Muscle of leg (tissue), 16 donors: ENCODE measurements at places on chromosomes 2 and 18. TPM values are rescaled to one million over a fixed set of nuclear protein-coding genes. Genes with fewer than 3 reads are reported as not detected.

HAAO gene
- 17.9 TPM for polyA plus RNA-seq

STARD6 gene
- not detected for polyA plus RNA-seq

FEV gene
- polyA plus RNA-seq = not detected

C2orf15 gene
- not detected for polyA plus RNA-seq

TFPI gene
- 49.4 TPM for polyA plus RNA-seq

APCDD1 gene
- polyA plus RNA-seq = 11.2 TPM

KIF3C gene
- polyA plus RNA-seq = 9.5 TPM

GRCh38 chr2:181250691-181251090 is 206.5 kb upstream of the ITGA4 start:
- DNase-seq = no peak

- DNase-seq = no peak
Observed at GRCh38 chr2:62149708-62150107, 46.2 kb upstream of the B3GNT2 start.

GRCh38 chr18:10559553-10560451 is 34.0 kb downstream of the NAPG start:
- DNase-seq = peak; percentile 16

GRCh38 chr18:38368886-38369285 is 803.3 kb upstream of the CELF4 start:
- DNase-seq = no peak

DNA sequence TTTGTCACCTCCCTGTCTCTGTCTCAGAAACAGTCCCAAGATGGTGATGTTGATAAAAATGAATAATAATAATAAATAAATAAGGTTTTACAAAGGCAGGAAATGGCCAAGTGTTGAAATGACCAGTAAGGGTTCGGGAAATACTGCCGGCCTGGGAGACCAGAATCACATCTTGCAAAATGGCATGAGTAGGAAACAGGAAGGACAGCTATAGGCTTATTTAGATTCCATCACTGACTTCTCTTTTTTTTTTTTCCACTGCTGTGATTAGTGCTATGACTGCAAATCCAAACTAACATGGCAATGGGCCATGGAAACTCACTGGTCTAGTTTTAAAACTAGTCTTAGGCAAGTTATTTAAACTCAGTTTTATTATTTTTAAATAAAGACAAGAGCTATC is 60.6 kb downstream of the SCN1A start:
- DNase-seq = peak; percentile 34

DNA sequence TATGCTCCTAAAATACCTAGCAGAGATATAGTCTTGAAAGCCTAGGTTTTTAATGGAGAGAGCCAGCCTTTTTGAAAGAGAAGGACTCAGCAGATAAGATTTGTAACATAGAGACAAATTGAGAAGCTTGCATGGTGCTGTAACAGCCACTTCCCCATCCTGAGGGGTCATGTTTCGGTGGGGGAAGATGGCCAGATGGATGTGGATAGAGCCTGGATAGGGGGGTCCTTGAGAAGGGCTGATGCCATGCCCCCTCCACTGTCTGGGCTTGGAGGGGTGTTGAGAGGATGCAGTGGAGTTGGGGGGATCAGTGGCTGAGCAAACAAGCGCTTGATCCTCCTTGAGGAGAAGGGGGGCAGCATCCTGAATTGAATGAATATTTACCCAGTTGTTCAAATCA is 178.0 kb upstream of the HS6ST1 start:
- DNase-seq = no peak

GRCh38 chr2:28068088-28068487 is 177.6 kb downstream of the BABAM2 start:
- no peak for DNase-seq

DNA sequence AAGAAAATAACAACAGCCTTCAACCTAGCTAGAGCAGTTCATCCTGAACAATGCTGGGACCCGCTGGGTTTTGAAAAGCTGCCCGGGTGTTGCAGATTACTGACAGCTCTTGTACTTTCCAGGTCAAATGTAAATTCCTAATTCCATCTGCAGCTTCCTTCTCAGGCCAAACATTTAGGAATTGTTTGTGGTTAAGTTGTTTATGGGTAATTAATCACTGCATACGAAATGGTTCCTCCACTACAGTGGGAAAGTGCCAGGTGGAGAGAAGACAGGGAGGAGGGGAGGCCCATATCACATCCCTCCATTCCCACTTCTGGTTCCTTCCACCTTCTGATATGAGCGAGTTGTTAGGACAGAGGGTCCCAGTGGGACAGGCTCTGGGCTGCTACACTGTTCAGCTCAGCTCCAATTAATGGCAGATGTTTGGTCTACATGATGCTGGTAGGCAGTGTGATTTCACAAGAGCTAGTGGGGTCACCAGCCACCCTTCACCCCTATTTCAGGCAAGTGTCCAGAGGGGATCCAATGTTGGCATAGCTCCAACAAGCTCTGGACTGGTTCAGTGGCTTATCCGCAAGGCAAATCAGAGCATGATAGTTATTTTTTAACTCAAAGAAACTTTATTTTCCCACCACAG is 112.9 kb upstream of the ACAA2 start:
- DNase-seq = no peak

GRCh38 chr18:25042641-25043051 is 309.3 kb downstream of the ZNF521 start:
- no peak for DNase-seq

DNA sequence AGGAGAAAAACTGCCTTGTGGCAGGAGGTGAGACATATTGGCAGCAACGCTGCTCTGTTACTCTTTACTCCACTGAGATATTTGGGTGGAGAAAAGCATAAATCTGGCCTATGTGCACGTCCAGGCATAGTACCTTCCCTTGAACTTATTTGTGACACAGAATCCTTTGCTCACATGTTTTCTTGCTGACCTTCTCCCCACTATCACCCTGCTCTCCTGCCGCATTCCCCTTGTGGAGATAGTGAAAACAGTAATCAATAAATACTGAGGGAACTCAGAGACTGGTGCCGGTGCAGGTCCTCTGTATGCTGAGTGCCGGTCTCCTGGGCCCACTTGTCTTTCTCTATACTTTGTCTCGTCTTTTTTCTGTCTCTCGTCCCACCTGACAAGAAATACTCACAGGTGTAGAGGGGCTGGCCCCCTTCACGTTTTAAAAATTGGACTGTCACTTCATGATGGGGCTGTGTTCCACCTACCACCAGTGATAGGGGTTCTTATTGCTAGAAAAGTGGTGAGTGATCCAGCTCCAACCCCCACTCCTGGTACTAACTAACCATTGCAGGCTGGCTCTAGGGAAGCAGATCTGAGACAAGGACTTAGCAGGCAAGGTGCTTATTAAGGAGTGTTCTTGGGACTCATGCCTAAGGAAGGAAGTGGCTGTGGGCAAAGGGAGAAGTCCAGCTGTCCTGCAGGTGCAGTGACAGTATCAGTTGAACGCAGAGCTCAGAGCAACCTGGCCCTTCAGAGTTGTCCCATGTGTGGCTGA is 51.7 kb downstream of the LONRF2 start:
- no peak for DNase-seq

DNA sequence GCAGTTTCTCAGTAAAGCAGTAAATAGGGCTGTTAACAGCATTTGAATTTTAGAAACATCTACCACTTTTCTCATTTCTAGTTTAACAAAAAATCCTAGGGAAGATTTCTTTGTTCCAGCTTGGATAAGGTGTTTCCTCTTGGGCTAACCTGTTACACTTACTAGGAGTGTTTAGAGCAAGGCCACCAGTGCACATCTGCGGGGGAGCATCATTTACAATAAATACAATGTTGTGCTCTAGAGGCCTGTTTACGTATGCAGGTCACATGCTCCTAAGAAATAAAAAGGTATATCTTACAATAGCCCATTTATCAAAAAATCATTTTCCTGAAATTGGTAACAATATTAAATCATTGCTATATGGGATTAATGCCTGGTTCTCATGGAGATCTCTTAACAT is 8.1 kb downstream of the ZNF638 start:
- DNase-seq = no peak

GRCh38 chr2:17805717-17806363 is 10.4 kb upstream of the MSGN1 start:
- peak; percentile 75 for DNase-seq

DNA sequence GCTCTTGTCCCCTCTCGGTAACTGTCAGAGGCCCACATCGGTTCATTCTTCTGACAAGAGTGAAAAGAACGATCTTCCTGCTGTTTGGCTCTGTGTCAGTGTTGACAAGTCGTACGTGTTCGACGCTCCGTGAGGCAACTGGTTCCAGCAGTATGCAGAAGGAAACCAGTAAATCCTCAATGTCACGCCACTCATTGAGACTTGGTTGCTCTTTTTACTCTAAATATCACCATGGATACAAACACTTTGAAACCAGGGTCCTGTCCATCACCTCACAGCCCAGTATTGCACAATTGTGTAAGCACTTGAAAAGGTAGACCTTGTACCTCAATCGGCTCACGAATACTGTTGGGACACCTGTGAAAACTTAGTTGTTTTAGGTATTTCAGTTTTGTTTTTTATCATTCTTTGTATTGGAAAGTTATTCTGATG is 136.4 kb downstream of the ZNF407 start:
- DNase-seq = no peak

- no peak for DNase-seq
Observed at GRCh38 chr2:238114851-238115660, 14.9 kb downstream of the ESPNL start.

DNA sequence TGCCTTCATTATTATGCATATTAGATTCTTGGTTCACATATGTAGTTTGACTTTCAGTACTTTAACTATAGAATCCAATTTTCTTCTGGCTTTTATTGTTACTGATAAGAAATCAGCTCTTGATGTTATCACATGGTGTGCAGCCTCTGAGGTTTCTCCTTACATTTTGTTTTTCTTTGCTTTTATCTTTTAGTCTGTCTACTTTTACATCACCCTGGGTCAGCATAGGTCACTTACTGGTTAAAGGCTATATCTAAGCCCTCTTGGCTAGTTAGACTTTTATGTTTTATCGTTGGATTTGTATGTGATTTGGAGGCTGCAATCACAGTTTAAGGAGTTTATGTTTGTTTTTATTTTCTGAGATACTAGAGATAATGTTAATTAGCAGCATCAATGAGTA is 187.2 kb upstream of the NOL4 start:
- no peak for DNase-seq
